Stomach (tissue), 19 donors: ENCODE measurements at places on chromosomes 4 and X.

DNA sequence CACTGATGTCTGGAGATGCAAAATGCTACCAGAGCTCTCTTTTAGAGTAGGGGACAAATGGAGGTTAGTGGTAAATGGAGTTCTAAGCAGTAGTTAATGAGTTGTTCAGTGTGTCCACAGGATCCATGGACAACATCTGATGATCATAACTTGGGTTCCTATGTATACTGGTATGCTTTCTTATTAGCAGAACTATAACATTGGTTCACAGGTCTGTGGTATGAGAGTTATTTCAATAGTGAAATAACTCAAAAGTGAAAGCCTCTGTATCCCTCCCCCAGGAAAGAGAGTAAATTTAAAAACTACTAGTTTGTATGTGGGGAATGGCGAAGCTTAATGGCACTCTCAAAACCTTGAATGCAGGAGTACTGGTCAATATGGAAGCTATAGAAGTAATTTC is 363.5 kb upstream of the EMCN start:
- DNase-seq, result no peak

- no peak for DNase-seq
These were observed 396.2 kb downstream of the INPP4B start for GRCh38 chr4:142449771-142450373.

DNA sequence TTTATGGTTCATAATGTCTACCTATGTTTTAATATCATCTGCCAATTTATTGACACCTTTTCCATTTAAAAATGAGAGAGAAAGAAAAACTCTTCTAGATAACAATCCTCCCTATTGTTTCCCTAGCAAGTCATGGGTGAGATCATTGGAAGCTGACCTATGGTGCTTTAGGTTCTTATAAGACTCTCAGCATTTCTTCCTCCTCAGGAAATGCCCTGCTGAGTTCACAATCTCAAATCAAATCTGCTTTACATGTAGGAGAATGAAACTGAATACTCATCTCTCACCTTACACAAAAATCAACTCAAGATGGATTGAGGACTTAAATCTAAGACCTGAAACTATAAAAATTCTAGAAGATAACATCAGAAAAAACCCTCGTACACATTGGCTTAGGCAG is 267.4 kb downstream of the RAPGEF2 start:
- no peak for DNase-seq

DNA sequence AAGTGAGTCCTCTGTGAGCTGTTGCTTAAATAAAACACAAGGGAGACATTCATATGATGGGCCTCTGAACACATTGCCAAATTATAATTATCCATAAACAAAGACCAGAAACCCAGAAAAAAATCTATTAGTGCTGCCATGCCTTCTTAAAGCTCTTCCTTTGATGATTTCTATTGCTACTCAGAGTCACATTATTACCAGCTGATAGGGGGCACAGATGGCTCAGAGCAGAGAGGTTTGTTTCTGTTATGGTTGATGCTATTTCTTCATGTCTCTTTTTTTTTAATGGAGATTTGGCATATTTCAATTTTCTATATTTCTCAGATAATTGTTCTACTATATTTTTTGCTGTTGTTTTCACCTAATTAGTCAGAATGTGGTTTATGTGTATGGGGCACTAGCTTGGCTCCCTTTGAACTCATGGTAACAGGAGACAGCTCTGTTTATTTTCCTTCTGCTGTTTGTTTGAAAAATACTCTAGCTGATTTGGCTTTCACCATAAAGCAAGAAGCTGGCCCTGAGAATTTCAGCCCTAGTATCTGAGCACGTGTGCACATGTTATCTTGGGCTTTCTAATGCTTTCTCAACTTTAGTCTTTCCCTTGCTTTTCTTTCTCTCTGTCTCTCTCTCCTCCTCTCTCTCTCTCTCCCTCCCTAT is 568.8 kb downstream of the PPARGC1A start:
- no peak for DNase-seq

DNA sequence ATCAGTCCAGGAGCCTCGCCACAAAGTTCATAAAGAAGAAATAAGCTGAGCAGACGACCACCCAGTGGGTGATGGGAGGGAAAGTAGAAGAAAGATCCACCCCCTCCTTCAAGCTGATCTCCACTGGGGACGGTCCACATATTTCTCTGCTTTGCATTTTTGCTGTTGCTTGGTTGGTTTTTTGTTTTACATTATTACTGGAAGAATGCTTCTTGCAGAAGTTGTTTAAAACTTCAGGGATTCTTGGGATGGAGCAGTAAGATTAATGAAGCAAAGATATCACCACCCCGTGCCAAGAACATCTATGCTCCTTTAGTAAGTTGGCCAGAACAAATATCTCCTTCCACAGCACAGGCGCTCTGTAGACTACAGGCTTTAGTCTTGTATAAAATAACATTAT is 30.1 kb downstream of the LGI2 start:
- no peak for DNase-seq
